ENCODE measurements at places on chromosomes 1 and 21. TPM values are rescaled to one million over a fixed set of nuclear protein-coding genes. Genes with fewer than 3 reads are reported as not detected.

- DNase-seq: no peak
Measured at GRCh38 chr1:115531631-115532264, 110.0 kb upstream of the VANGL1 start.

- DNase-seq: no peak
Measured at GRCh38 chr1:93690921-93691789, 9.5 kb upstream of the BCAR3 start.

DNA sequence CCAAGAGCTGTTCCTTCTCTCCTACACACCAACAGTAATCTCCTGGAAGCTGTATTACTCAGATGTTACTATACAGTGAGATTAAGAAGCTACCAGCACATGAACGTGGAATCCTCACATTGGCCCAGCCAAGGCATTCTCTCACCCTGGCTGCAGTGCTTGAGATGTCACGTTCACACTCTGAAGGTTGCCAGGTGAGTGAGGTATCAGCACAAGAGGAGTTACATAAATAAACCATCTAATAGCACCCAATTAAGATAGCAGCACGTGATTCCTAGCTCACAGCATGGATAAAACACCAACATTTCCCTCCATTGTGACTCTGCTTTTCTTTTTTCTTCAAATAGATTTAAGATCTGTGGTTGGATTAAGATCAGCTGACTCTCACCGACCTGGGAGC is 182.8 kb downstream of the PLPP3 start:
- DNase-seq: no peak

The LENEP gene
- 0.42 TPM for polyA plus RNA-seq

The ITLN1 gene
- polyA plus RNA-seq: 0.67 TPM

Data from renal cortex interstitium (tissue), 15 donors.